ENCODE measurements at places on chromosomes 2 and 18.

DNA sequence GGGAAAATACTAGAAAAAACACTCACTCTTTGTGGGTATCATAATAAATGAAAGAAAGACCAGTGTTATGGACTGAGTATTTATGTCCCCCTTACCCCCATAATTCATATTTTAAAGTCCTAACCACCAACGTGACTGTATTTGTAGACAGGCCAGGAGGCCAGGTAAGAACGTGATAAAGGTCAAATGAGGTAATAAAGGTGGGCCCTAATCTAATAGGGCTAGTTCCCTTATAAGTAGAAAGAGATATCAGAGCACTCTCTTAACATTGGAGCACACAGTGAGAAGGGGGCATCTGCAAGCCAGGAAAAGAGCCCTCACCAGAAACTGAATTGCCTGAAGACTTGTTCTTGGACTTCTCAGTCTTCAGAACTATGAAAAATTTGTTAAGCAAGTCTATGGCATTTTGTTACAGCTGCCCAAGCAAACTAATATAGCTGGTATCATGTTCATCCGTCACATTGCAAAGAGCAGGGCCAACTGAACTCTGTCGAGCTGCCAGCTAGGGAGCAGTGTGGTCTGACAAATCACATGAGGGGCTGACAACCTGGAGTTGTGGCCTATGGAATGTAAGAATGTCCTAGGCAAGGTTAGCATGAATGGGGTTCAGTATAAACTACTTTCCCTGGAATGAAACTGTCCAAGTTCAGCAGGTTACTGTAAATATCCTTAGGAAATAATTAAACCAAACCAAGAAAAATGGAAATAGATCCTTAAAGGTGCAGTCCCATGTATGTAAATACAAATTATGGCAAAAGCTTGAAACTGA lies 280.9 kb downstream of the ZNF385B start:
- no peak for DNase-seq

GRCh38 chr2:1713142-1713838 lies 31.0 kb downstream of the PXDN start:
- no peak for DNase-seq

- no peak for DNase-seq
These were observed 157.1 kb downstream of the TRABD2A start for GRCh38 chr2:84723831-84724230.

- no peak for DNase-seq
These were observed 70.6 kb downstream of the MGAT5 start for GRCh38 chr2:134324430-134324829.

DNA sequence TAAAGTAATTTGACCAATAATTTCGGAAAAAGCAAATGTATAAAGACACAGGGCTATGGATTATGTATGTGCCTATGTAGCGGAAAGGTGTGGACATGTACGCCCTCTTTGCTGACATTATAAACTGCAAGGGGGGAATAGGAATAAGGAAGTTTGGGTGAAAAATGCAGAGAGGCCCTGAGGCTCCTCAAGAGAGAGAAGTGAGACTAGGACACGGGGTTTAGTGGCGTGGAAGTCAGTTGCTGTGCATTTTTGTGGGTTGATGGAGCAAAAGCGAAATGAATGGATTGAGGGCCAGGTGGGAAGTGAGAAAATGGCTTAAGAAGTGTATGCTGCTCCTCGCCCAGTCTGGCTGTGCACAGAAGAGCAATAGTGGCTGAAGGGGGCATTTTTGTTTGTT lies 96.2 kb upstream of the B3GNT7 start:
- DNase-seq: no peak

Measured in stimulated activated CD4-positive, alpha-beta T cell treated with anti-CD3 and anti-CD28 coated beads, Interleukin-4, amount 100 ng/mL, for 24 hours (primary cell).